Pons (tissue), 1 donor: ENCODE measurements at places on chromosomes 5 and 9.

DNA sequence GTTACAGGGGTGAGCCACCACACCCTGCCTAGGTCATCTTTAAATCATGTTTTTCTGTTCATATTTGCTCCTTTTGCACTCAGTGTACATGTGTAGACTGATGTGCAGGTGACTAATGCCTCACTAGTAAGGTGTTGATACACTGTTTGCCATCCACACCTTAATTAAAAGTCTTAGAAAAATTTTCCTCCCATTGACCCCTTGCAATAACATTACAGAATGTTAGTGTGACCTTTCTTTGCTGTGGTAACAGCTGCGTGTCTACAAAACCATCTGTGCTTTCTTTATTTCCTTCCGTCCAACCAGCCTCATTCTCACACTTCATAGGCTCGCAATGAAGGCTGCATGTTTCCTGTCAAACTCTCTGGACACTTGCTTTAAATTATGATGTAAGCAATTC lies 6.6 kb upstream of the CEMIP2 start:
- no peak for DNase-seq

- DNase-seq = no peak
Observed at GRCh38 chr5:111043712-111044506, 27.6 kb upstream of the TSLP start.

GRCh38 chr5:131644822-131645221 lies 9.8 kb upstream of the RAPGEF6 start:
- DNase-seq = no peak

- no peak for DNase-seq
Observed at GRCh38 chr9:15253197-15253596, 53.8 kb downstream of the TTC39B start.

DNA sequence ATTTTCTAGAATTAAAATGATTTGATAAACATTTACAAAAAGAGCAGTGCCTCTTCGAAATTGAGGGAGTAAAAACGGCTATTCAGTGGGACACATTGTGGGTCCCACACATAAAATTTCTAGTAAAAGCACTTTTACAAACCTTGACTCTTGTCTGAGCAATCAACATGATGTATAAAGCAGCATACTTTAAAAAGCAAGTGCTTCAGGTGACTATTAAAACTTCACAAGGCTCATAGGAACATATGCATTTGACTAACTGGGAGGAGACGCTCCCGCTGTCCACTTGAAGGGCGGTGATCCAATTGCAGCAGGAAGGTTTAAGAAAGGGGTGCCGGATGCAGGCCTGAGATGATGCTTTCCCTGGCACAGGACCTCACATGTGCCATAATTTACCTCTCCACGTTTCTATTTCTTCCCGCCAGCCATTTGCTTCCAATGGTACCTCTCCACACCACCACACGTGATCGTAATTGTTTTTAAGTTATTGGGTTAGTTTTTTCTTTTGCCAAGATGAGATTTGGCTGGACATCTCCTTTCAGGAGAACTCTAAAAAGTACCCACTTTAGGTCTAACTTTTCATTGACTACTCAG lies 1.8 kb downstream of the MCTP1 start:
- DNase-seq = no peak

DNA sequence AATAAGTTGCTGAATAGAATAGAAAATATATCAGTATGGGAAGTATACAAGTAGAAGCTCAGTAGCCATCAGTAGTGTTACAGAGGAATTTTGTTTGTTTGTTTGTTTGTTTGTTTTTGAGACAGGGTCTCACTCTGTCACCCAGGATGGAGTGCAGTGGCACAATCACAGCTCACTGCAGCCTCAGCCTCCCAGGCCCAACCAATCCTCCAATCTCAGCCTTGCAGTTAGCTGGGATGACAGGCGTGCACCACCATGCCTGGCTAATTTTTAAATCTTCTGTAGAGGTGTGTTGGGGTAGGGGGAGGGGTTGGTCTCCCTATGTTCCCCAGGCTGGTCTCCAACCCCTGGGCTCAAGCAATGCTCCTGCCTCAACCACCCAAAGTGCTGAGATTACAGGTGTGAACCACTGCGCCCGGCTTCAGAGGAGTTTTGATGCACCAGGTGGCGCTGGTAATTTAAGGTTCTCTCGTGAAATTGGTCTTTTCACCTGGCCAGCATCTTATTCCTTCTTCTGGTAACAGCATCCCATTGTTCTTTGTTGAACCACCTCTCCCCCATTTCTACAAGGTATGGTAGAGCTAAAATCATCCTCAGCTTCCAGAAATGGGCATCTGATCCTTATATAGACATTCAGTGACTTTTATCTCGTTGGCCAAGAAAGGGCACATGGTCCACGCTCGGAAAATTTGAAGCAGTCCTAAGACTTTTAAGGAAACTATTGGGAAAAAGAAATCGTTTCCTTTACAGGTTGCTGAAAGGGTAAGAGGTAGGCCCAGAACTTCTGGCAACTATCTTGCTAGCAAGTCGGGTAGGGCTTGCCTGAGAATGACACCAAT lies 157.1 kb downstream of the ARRDC3 start:
- no peak for DNase-seq

DNA sequence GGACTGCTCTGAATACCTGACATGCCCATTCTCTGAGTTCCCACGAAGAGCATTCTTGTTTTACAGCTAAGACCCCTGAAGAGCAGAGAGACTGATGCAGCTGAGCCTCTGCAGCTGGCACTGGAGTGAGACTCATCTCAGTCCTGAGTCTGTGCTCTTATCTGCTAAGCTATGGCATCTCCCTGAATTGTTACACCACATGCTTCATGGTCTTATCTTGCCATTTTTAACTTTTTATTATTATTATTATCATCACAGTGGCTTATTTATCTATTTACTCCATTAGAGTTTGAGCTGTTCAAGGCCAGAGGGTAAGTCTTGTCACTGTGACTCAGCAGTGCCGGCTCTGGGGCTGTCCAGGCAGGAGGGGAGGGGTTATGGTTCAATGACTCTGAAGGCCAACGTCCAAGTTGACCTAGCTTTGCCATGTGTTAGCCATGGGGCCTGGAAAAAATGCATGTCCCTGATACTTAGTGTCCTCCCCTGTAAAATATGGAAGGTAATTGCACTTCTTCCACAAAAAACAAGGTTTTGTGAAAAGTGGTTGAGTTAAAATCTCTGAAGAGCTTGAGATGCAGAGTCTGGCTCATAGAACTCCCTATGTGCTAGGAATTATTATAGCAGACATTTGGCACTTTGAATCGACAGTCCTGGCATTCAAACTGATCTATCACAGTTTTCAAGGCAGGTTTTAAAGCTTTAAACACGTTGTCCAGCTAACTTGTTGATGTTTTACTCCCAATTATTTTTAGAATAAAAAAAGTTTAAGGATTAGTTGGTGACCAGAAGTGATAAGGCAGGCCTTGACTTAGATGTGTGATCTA lies 94.6 kb downstream of the ALDH1A1 start:
- no peak for DNase-seq

DNA sequence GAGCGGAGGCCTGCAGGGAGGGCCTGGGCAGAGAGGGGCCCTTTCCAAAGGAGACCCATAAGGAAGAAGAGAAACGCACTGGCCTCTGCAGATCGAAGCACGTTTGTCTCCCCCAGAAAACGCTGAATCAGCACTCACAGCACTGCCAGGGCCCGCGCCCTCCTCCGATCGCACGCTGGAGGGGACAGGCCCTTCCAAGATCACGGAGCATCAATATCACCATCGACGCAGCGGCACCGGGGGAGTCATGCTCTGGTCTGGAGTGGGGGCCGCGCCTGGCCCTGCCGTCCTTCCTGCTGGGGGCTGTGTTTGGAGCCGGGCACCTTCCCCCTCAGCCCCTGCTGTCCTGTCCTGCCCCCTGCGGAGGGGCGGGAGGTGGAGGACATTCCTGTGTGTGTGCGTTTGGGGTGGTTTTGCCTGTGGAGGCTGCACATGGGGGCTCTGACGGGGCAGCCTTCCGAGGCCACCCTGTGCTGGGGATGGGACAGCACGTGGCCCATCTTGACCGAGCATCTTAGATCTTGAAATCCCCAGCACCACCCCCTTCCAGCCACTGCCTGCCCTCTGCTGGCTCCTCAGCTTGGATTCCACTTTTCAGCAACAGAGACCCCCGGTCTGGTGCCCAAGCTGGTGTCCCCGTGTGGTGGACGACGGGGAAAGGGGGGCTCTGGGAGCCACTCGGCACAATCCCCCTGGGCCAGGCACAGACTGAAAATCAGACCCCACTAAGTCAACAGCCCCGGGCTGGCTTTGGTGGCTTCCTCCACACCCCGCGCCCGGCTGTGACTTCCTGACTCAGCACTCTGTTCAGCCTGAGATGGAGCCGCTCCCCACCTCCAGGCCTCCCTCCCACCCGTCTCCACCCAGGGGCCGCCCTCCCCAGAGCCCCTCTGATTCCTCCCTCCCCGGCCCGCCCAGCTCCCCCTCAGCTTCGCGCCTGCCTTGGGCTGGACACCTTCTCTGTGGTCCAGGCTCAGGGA lies 8.3 kb downstream of the TMEM250 start:
- DNase-seq = no peak

DNA sequence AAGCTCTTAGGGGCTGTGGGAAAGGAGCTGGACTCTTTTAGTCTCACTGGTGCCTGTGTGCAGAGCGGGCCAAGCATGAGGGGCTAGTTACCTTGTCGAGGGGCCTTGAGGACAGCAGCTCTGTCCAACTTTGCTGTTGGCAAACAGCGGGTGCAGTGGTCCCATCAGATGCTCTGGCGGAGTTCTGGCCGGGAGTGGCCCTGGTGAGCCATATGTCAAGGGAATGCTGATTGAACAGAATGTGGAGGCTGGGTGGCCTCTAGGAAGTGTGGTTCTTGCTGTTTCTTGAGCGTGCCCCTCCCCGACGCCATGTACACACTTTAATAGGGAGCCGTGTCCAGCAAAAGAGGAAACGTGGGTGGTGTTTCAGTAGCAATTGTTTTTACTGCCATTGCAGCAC lies 3.6 kb upstream of the ADAMTS2 start:
- no peak for DNase-seq

DNA sequence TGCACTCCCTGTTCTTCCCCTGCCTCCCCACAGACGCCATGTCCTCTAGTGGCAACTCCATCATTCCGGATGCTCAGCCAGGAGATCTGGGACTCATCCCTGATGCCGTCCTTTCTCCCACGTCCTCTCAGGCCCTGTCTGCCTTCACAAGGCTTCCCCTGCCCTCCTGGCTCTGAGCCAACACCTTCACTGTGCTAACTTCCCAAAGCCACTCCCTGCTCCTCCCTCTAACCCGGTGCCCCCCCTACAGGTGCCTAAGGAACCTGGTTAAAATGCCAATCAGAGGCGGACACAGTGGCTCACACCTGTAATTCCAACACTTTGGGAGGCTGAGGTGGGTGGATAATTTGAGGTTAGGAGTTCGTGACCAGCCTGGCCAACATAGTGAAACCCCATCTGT lies 67.6 kb downstream of the LMX1B start:
- DNase-seq = no peak

DNA sequence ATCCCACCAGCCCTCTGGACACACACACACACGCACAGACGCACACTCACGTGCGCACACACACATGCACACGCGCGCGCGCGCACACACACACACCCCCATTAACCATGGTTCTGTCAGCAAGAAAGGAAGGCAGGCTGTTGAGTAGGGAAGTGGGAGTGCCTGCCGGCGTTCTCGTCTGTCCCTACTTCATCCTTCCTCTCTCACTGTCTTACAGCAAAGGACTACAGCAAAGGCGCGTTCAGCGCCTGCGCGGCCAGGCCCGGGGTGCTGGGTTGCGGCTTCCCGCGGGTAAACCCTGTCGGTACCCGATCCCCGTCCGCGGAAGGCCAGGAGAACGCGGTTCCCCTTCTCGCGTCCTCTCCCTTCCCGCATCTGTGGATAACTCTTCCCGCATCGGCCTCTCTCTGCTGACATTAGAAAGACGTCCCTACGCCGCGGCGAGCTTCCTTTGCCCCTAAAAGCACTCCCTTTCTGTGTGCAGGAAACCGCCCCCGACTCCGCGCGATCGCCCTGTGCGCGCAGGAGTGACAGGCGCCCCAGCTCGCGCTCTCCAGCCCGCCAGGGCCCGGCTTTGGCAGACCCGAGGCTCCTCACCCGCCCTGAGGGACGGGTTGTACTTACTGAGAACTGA lies 219.2 kb downstream of the AGTPBP1 start:
- DNase-seq = no peak

DNA sequence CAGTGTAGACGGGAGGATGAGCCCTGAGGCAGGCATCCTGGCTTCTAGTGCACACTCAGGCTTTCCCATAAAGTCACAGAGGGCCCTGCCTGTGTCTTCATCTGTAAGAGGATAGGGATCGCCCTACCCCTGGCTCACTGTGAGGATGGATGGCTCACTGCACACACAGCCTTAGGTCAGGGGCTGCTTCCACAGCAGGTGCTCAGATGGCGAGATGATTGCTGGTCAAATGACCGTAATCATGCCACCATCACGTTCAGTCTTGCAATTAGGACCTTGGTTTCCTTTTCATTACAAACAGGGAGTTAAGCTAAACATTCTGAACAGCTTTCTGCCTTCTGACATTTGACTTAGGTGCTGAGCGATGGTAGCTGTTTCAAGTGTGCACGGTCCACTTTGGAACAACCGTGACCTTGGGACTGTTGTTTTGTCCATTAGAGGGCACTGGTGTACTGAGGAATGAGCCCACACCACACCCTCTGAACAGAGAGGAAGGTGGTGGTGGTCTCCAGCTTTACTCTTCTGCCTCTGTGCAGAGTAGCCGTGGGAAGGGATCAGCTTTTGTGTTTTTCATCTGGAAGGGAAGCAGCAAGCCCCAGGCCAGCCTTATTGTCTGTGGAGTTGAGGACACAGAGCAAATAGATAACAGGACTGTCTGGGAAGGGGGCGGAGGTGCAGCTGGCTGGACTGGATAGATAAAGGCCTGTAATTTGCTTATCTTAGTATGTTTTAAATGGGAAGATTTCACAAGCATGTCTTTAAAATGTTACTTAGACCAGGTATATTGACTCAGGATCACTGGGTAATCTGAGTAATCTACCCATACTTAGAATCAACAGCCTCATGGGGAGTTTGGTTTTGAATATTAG lies 183.1 kb downstream of the TRIO start:
- DNase-seq = no peak

- DNase-seq = peak; percentile 31
Observed at GRCh38 chr9:37209431-37210386, 89.3 kb downstream of the ZCCHC7 start.
